LHCN-M2 (cell line): ENCODE measurements at places on chromosomes 1 and 21. TPM values are rescaled to one million over a fixed set of nuclear protein-coding genes. Genes with fewer than 3 reads are reported as not detected.

DNA sequence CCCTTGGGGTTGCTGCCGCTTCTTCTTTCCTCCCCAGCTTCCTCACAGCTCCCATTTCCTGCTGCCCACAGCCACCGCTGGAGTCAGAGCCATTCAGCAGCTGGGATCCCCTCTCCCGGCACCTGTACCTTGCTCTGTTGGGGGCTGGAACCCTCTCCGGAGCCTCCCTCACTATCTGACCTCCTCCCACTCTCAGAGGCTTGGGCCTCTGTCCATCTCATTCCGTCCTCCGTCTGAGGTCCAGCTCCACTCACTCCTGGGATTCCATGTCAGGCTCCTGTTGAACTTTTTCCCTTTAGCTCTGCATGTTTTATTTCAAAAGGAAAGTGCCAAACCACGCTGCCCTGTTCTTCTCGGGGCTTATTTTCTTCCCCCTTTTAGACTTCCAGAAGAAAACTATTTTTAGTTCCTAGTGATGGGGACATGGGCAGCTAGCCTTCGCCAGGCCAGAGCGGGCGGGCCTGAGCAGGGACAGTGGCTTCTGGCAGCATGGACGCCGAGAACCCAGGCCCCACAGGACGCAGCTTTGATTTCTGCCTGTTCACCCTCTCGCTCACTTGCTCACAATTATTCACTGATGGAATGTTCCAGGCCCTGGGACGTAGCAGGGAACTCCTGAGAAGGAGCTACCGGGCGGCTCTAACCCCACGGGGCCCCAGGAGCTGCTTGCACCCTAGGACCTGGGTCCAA, 79.2 kb downstream of the ARHGEF10L start:
- DNase-seq = peak; percentile 34

UBXN10 gene
- not detected in 2 replicates for total RNA-seq

NPL gene
- total RNA-seq = 3.2 and 4.2 TPM in 2 replicates

DNA sequence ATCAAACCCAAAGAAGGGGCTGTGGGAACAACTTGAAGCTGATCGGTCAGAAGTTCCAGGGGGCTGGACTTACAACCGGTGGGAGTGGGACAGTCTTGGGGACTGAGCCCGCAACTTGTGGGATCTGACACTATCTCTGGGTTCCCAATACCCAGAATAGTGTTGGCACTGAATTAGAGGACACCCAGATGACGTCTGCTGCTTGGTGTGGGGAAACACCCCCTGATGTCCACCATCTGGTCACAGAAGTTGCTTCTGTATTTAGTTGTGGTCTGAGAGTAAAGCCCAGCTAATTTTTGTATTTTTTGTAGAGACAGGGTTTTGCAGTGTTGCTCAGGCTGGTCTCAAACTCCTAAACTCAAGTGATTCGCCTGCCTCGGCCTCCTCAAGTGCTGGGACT, 28.8 kb downstream of the SERBP1 start:
- no peak for DNase-seq

DNA sequence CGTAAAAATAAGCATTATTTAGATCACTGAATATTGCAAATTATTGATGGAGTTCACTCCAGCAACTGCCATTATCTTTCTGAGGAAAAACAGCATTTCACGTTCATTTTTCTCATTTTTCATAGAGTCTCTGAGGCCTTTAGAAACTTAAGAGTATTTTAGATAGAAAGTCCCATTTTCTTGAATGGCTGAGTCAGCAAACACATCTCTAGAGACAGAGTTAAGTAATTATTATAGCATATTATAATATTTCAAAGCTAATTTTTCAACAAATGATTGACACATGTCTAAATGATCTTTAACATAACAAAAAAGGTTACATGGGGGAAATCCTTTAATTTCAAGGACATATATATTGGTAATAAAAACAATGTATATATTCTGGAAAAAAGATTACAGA, 31.8 kb downstream of the RGS18 start:
- no peak for DNase-seq

DNA sequence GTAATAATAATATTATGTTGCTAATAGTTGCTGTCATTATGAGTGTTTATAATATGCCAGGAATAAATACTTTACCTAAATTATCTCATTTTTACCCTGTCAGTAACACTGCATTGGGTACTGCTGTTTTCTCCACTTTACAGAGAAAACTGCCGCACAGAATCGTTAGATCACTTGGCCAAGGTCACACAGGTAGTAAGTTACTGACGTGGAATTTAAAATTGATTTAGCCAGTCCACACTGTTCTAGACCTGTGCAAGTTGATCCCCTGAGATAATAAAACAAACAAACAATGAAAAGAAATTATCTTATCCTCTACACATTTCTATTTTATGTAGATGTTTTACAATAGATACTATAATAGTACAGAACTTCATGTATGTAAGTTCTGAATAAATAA, 174.1 kb downstream of the ROR1 start:
- no peak for DNase-seq

DNA sequence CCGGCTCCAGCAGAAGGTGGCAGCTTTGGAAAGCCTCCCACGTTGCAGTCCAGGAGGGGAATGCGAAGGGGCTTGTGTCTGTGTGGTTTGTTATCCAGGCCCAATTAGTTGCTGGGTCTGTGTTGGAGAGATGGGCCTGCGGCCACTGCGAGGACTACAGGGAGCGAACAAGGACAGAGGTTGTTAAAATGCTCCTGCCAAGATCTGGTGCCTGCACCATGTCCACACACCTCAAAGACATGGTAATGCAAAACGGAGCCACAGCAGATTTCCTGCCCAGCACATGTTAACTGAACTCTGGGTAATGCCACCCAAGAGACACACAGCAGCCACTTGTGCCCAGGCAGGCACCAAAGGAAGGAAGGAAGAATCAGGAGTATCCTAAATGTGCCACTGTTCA, 18.6 kb downstream of the GRIK3 start:
- no peak for DNase-seq

RNF223 gene
- total RNA-seq = not detected in 2 replicates

- DNase-seq = no peak
Measured at GRCh38 chr1:216476341-216476740, 53.1 kb upstream of the USH2A start.

GRCh38 chr1:228490120-228491078, 3.2 kb downstream of the RNF187 start:
- no peak for DNase-seq

DNA sequence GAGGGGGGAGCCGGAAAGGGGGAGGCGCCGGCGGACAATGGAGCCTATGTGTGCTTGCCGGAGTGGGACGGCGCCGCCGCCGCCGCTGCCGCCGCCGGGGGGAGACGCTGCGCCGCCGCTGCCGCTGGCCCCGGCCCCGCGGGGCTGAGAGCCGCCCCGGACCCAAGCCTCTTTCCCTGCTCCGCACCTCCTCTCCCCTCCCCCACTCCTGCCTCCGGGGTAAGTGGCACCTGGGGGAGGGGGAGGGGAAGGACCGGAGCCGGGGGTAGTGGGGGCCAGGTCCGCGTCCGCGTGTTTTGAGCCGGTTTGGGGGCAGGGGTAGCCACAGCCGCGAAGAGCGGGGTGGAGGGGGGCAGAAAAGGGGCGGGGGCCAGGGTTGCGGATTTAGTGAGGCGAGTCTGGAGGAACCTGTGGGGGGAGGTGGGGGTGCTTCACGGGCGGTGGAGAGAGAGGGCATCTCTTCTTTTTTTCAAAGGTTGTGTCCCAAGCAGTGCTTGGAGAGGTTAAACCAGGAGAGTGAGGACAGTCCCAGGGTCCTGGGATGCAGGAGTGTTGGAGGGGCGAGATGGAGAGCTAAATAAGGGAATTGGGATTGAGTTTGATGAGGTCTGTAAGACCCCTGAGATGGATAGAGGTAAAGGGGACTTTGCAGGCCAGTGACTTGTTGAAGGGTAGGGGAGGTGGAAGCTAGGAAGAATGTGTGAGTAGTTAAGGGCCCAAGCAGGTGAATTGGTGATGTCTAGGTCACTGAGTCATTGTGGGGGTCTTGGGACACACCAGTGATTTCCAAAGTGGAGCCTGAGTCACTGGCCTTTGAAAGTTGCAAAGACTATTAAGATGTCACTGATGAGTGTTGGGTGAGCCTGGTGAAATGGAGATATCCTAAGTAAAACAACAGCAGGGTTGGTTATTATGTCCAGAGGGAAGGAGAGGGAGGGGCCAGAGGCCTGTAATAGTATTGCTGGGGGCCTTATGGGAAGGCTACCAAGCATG, 59.1 kb downstream of the BCL9 start:
- peak; percentile 65 for DNase-seq

DNA sequence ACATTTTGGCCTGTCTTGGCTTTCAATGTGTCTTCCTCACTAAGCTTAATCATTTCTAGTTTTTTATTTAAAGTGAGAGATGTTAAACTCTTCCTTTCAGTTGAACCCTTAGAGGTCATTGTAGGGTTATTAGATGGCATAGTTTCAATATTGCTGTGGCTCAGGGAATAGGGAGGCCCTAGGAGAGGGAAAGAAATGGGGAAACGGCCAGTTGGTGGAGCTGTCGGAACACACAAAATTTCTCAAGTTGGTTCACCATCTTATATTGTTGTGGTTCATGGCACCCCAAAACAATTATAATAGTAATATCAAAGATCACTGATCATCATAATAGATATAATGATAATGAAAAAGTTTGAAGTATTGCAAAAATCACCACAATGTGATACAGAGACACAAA, 31.4 kb upstream of the KAZN start:
- DNase-seq = no peak

DIO1 gene
- total RNA-seq = not detected in 2 replicates

PRPF38A gene
- total RNA-seq = 12.2 and 13.8 TPM in 2 replicates

DNA sequence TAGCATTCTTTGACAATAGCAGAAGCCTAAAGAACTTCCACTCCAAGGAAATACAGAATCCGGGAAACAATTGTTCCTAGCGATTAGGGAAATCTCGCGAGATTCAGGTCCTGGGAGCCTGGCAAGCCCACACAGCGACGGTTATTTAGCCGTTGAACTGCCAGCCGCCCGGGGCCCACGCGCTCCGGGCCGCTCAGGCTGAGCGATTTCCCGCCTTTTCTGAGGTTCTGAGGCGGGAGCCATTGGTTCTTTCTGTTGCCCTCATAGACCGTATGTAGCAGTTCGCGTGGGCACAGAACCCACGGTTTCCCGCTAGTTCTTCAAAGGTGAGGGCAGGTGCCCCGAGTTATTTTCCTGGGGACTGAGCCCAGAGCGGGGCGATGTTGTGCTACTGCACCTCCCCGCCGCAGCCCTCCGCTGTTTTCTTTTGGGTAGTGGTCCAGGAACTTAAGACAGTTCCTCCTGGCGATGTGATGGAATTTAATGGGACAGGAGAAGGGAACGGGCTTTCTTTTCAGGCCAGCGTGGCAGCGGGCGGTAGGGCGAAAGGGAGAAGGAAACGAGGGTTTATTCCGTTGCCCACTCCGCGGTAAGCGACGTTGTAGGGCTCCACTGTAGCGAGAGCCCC, at the start of gene SYCP1:
TSS of gene SYCP1 (plus strand) at position 171 of the 628 bp plus-strand sequence. CDS start 602 bp downstream, outside the sequence.
- peak; percentile 0 for DNase-seq

DNA sequence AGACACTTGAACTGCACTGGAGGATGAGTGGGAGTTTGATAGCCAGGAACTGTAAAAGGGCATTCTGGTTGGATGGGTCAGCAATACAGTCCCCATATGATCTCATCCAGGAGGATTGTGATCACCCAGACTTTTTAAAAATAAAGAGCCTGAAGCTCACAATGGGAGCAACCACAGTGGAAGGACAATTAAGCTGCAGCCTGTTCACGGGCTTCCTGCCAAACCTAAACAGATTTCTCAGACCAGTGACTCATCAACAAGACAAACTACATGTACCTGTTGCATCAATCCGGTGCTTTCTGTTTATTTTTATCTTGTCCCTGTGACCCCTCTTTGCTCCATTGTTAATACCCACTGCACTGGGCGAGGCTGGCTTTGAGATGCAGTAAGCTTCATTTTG, 52.3 kb downstream of the PAPPA2 start:
- DNase-seq = peak; percentile 5

GRCh38 chr1:6771441-6771769, 13.8 kb upstream of the CAMTA1 start:
- no peak for DNase-seq

MARK1 gene
- total RNA-seq = not detected in 2 replicates

CELA3A gene
- total RNA-seq = not detected in 2 replicates

DNAI4 gene
- 2.4 and 3.6 TPM in 2 replicates for total RNA-seq

GRCh38 chr1:222824641-222825040, 9.8 kb downstream of the DISP1 start:
- no peak for DNase-seq

GRCh38 chr1:178411756-178412399, 84.9 kb downstream of the CLEC20A start:
- DNase-seq = no peak

GRCh38 chr1:108521990-108522393, 37.9 kb upstream of the EEIG2 start:
- no peak for DNase-seq

DNA sequence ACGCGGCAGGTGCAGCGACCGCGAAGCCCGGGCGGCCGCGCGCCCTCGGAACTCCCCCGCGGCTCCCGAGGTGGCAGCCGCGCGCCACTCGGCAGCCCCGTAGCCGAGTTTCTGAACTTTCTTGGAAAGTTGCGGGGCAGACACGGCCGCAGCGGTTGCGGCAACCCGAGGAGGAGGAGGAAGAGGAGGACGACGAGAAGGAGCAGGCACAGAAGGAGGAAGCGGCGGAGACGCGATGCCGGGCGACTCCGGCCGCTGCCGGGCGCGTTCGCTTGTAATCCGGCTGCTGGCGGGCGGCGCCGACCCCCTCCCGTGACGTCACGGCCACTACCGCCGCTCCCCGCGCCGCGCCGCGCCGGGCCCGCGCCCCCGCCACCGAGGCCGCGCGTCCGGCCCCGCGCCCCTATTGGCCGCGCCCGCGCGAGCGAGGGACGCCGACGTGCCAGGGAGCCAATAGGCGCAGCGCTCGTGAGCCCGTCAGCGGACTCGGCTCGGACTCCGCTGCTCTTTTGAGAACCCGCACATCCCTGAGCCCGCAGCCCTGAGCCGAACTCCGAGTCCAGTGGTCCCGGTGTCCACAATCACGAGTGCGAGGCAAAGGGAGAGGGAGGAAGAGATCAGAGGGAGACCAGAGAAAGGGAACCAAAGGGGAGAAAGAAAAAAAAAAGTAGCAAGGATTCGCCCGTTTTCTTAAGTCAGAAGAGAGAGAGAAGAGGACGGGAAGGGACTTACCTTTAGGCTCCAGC, 736 bp upstream of the BARHL2 start:
- no peak for DNase-seq

DNA sequence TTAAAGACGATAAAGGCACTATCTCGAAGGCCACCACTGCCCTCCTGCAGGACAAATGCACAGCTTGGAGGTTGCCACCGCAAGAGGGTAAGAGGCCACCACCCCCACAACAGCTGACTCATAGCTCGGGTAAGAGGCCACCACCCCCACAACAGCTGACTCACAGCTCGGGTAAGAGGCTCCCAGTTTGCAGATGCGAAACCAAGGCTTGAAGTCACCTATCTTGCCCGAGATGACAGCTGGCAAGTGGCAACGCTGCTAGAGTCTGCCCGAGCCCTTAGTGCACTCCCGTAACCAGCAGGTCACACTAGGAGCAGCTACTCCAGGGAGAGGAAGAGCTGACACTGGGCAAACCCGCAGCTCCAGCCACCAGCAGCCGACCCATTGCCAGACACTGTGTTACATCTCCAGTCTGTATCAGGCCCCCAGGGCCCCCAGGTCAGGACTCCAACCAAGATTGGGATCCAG, 17.1 kb upstream of the SPSB1 start:
- DNase-seq = peak; percentile 95

- no peak for DNase-seq
Measured at GRCh38 chr1:232059726-232060374, 433.3 kb downstream of the DISC1 start.

LRRC39 gene
- total RNA-seq = 0.19 and 0.34 TPM in 2 replicates
